Esophagus muscularis mucosa (tissue), 4 donors: ENCODE measurements at places on chromosomes 11 and 22. TPM values are rescaled to one million over a fixed set of nuclear protein-coding genes. Genes with fewer than 3 reads are reported as not detected.

DNA sequence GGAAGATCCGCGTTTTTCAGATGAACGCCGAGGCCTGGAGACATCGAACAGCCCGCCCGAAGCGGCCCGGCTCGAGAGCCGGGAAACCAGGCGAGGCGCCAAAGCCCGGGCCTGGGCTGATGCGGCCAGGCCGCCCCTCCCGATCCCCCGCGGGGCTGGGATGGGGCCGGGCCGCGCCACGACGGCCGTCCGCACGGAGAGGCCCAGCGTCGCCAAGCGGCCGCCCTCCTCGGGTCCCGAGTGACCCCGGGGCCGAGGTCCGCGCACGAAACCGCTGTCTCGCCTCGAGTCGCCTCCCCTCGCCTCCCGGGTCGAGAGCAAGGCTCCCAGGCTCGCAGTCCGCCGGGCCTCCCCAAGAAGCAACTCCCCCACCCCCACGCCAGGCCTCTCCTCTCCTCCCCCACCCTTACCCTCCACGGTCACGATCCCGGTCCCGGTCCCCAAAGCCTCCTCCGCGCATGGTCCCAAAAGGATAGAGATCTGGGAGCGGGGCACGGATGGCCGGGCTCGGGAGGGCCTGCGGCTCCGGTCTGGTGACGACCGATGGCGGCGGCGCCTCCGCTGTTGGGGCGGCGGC is 482 bp downstream of the DDX17 start:
- peak; percentile 94 for DNase-seq
- H3K4me3 ChIP-seq: peak overlapping the region; percentile 92
- peak overlapping the region; percentile 99 for H3K27ac ChIP-seq
- H3K4me1 ChIP-seq: peaks cover 38% of the 10 kb centered on the region
- H3K27me3 ChIP-seq: no peaks in the 10 kb centered on the region

- H3K4me3 ChIP-seq: no peak overlapping the region
- H3K36me3 ChIP-seq: no peaks in the 10 kb centered on the region
- DNase-seq: no peak
- no peaks in the 10 kb centered on the region for H3K27me3 ChIP-seq
- no peak overlapping the region for H3K27ac ChIP-seq
- H3K4me1 ChIP-seq: no peaks in the 10 kb centered on the region
These were observed 6.5 kb upstream of the MS4A7 start for GRCh38 chr11:60371854-60372253.

DNA sequence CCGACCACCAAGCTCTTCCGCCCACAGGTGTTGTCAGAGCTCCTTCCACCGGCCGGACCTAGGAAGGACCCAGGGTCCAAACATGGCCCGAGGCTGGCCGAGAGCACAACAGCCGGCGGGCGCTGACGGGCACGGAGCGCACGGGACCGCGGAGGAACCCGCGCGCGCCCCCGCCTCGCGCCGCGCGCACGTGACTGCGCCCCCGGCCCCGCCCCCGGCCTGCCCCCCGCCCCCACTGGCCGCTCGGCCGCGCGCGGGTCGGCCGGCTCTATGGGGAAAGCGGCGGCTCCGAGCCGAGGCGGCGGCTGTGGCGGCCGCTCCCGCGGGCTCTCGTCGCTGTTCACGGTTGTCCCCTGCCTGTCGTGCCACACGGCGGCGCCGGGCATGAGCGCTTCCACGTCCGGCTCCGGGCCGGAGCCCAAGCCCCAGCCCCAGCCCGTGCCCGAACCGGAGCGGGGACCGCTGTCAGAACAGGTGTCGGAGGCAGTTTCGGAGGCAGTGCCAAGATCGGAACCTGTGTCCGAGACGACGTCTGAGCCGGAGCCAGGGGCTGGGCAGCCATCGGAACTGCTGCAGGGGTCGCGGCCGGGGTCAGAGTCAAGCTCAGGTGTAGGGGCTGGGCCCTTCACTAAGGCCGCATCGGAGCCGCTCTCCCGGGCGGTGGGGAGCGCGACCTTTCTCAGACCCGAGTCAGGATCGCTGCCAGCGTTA is at the start of gene OSBP2:
Gene OSBP2 (plus strand): TSS at position 235 of the 711 bp plus-strand sequence. CDS start 36 bp downstream, at position 271.
- no peaks in the 10 kb centered on the region for H3K27me3 ChIP-seq
- DNase-seq: no peak
- peak within 1 kb of the TSS; percentile 66 for H3K4me3 ChIP-seq
- peak within 1 kb of the TSS; percentile 39 for H3K27ac ChIP-seq
- no peaks in the 10 kb centered on the region for H3K36me3 ChIP-seq
- H3K4me1 ChIP-seq: peaks cover 20% of the 10 kb centered on the region

- H3K27me3 ChIP-seq: no peaks in the 10 kb centered on the region
- no peak for DNase-seq
- no peak overlapping the region for H3K4me3 ChIP-seq
- no peak overlapping the region for H3K27ac ChIP-seq
These were observed 52.0 kb upstream of the SUSD2 start for GRCh38 chr22:24129263-24129651.

- DNase-seq: no peak
- no peaks in the 10 kb centered on the region for H3K27me3 ChIP-seq
- no peaks in the 10 kb centered on the region for H3K36me3 ChIP-seq
These were observed 76.6 kb downstream of the WT1 start for GRCh38 chr11:32358729-32359128.

GRCh38 chr11:77151804-77152509 is 23.9 kb downstream of the MYO7A start:
- no peaks in the 10 kb centered on the region for H3K27me3 ChIP-seq
- H3K4me1 ChIP-seq: peaks cover 18% of the 10 kb centered on the region
- H3K36me3 ChIP-seq: no peaks in the 10 kb centered on the region

GRCh38 chr11:116534270-116534975 is 238.4 kb downstream of the BUD13 start:
- H3K4me3 ChIP-seq: no peak overlapping the region
- no peak for DNase-seq
- H3K36me3 ChIP-seq: no peaks in the 10 kb centered on the region
- H3K27me3 ChIP-seq: no peaks in the 10 kb centered on the region
- no peaks in the 10 kb centered on the region for H3K4me1 ChIP-seq
- H3K27ac ChIP-seq: no peak overlapping the region

DNA sequence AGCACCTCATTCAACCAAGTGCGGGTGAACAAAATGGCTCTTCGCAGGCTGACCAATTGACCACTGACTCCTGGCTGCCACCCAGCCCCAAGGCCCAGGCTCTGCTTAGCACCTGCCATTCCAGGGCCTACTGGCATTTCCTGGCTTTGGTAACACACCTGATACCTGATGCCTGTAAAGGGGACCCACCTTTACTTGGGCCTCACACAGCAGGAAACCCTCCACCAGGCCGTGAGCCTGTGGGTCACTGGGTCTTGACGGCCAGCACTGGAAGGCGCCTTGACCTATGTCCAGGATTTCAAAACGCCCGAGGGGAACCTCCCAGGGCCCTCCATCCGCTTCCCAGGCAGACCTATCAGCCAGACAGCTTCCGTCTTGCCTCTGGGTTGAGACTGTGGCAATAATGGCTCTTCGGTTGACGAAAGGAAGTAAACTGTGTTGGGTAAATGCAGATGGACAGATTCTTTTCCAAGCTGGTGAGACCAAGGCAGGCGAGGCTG is 16.8 kb upstream of the TMEM184B start:
- H3K4me1 ChIP-seq: peaks cover 17% of the 10 kb centered on the region
- H3K27me3 ChIP-seq: no peaks in the 10 kb centered on the region
- H3K4me3 ChIP-seq: no peak overlapping the region
- H3K27ac ChIP-seq: no peak overlapping the region

GRCh38 chr11:82995754-82996398 is 75.8 kb downstream of the RAB30 start:
- H3K27me3 ChIP-seq: no peaks in the 10 kb centered on the region
- peaks cover 71% of the 10 kb centered on the region for H3K4me1 ChIP-seq
- peak overlapping the region; percentile 28 for H3K27ac ChIP-seq
- DNase-seq: no peak
- H3K4me3 ChIP-seq: no peak overlapping the region

- no peak for DNase-seq
- peaks cover 100% of the 10 kb centered on the region for H3K36me3 ChIP-seq
- peak overlapping the region; percentile 12 for H3K27ac ChIP-seq
- H3K4me1 ChIP-seq: peaks cover 47% of the 10 kb centered on the region
- H3K27me3 ChIP-seq: no peaks in the 10 kb centered on the region
- H3K4me3 ChIP-seq: no peak overlapping the region
These were observed 7.9 kb downstream of the INPPL1 start for GRCh38 chr11:72232260-72233055.

DNA sequence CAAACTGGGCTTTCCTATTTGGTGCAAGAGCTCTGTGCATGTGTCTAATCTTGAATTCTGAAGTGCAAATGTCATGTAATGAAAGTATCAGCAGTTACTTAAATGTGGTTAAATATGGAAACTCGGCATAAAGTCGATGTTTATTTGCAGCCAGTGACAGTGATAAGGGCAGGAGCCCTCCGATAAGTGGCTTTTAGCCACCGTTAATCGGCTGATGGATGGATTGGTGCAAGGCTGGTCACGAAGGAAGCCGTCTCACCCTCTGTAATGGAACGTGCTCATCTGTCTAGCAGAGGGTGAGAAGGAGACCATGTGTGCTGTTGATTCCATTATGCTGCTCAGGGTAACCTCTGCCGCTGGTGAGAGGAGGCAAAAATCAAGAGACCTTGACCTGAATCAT is 121.8 kb upstream of the PAX6 start:
- no peaks in the 10 kb centered on the region for H3K4me1 ChIP-seq
- H3K27ac ChIP-seq: no peak overlapping the region
- peaks cover 31% of the 10 kb centered on the region for H3K27me3 ChIP-seq
- no peak overlapping the region for H3K4me3 ChIP-seq
- H3K36me3 ChIP-seq: no peaks in the 10 kb centered on the region
- DNase-seq: no peak

- peaks cover 20% of the 10 kb centered on the region for H3K4me1 ChIP-seq
- no peak overlapping the region for H3K4me3 ChIP-seq
- no peaks in the 10 kb centered on the region for H3K27me3 ChIP-seq
- DNase-seq: no peak
- no peak overlapping the region for H3K27ac ChIP-seq
These were observed 3.2 kb downstream of the GLB1L2 start for GRCh38 chr11:134334796-134335571.

DNA sequence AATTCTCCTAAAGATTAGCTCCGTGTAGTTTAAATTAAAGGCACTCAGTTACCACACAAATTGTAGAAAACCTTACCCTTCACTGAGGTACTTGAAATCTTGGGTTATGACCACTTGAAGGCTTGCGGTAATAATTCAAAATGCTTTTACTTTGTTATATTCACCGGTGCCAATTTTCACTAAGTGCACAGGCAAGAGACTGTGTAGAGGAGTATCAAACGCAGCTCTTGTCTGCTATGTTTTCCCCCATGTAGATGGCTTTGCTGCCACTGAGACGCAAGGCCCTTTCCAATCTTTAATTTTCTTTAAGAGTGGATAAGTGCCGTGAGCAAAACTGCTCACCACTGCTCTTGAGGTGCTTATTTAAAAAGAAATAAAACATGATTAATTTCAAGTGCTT is 155.8 kb downstream of the CADM1 start:
- no peak for DNase-seq
- H3K27ac ChIP-seq: no peak overlapping the region
- H3K4me3 ChIP-seq: no peak overlapping the region
- H3K27me3 ChIP-seq: no peaks in the 10 kb centered on the region
- no peaks in the 10 kb centered on the region for H3K36me3 ChIP-seq

DNA sequence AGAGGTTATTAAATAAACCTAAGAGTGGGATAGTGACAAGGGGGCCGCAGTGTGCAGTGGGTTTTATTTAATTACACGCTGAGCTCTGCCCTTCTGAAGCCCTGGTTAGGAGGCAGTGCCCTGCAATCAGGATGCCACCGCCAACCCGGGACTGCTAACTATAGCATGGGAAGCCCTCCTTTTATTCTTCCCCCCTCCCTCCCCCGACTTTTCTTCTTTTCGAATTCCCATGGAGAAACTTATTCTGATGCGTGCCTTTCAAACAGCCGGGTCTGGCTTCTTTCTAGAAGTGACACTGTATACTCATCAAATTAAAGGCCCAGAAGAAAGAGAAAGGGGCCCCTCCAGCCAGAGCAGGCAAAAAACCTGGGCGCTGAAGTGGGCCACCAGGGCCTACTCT is 91.3 kb upstream of the ANO1 start:
- no peak overlapping the region for H3K27ac ChIP-seq
- H3K27me3 ChIP-seq: peaks cover 16% of the 10 kb centered on the region
- no peak for DNase-seq
- no peak overlapping the region for H3K4me3 ChIP-seq
- peaks cover 3% of the 10 kb centered on the region for H3K4me1 ChIP-seq
- H3K36me3 ChIP-seq: no peaks in the 10 kb centered on the region

DNA sequence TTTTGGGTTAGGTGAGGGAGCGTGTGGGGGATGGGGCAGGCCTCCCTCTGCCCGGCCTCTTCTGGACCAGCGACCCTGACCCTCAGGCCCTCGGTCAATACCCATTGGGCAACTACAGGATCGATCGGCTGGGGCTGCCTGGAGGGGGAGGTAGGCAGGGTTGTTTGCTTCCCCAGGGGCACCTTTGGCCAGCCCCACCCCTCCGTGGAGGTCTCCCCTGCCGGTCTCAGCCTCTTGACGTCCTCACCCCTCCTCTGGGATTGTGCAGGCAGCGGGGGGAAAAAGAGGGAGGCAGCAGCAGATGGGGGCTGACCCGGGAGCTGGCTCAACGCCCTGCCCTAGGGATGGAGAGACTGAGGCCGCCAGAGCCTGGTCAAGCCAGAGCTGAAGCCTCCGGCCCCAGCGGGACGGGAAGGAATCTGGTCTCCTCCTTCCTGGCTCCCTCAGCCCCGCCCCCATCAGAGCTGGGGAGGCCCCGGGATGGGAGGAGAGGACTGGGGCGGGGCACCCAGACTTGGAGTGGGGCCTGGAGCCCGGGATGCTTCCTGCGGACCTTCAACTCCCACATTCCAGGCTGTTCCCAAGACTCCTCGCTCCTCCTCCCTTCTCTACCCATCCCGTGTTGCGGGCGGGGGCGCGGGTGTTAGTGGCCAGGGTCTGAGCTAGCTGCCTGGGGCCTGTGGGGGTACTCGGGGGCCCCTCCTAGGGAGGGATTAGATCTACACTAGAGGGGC is 14.4 kb upstream of the CDC42EP1 start:
- H3K27ac ChIP-seq: peak overlapping the region; percentile 81
- H3K36me3 ChIP-seq: no peaks in the 10 kb centered on the region
- H3K27me3 ChIP-seq: no peaks in the 10 kb centered on the region
- DNase-seq: peak; percentile 95

OR5T2 gene
- not detected for total RNA-seq

TBX1 gene
- total RNA-seq: 2.5 TPM

TSGA10IP gene
- not detected for total RNA-seq

SEPTIN3 gene
- 0.50 TPM for total RNA-seq

IGLL1 gene
- total RNA-seq: not detected

OR2D2 gene
- total RNA-seq: not detected

RAC2 gene
- 4.1 TPM for total RNA-seq
